Activated naive CD8-positive, alpha-beta T cell treated with anti-CD3 and anti-CD28 coated beads for 36 hours (primary cell): ENCODE measurements at places on chromosomes 16 and 17.

- no peak for DNase-seq
These were observed 46.5 kb downstream of the MAPT start for GRCh38 chr17:45940826-45941225.

DNA sequence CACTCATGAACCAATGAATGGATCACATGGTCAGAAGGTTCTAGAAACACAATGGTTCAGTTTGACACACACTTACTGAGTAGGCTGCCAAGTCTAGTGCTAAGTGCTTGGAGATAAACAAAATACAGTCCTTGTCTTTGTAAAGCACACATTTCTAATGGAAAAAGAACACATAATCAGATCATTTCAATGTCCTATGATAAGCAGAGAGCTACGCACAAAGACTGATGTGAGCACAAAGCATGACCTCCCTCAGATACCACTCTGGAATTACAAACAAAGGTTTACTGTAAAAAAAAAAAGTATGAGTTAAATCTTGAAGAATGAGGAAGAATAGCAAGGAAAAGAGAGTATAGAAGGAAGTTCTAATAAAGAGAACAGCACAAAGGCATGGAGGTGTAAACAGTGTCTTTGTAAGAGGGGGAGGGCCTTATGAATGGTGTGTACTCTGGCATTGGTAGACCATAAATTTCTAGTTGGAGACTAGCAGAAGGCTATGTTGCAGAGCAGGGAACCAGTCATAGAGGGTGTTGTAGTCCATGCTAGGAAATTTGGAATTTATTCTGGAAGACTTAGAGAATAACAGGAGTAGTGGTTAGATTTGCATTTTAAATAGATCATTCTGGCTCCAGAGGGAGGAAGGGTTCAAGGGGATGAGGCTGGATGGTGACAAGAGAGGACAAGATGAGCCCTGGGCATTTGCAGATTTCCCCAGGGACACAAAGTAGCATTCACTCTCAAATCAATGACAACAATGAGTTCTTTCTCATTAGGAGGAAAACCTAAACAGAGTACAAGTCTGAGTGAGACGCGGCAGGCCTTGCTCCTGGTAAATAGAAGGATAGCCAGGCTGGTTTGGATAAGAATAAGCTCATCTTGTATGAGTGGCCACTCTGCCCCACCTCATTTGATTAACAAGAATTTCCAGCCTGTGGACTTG, 468.0 kb downstream of the TOX3 start:
- no peak for DNase-seq

DNA sequence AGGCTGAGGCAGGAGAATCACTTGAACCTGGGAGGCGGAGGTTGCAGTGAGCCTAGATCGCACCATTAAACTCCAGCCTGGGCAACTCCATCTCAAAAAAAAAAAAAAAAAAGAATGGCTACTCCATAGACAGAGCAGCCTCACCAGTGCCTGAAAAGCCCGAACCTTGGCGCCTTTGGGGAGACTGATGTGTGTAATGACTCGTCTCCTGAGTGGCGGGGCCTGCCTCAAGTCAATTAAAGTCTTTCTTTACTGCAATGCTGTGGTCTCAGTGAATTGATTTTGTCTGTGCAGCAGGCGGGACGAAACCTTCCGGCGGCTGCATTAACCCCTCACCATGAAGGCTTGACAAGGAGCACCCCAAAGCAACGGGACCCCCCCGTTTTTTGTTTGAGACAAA, 3.5 kb upstream of the UQCC4 start:
- no peak for DNase-seq

- no peak for DNase-seq
These were observed 1.5 kb downstream of the HEATR6 start for GRCh38 chr17:60077226-60077625.

DNA sequence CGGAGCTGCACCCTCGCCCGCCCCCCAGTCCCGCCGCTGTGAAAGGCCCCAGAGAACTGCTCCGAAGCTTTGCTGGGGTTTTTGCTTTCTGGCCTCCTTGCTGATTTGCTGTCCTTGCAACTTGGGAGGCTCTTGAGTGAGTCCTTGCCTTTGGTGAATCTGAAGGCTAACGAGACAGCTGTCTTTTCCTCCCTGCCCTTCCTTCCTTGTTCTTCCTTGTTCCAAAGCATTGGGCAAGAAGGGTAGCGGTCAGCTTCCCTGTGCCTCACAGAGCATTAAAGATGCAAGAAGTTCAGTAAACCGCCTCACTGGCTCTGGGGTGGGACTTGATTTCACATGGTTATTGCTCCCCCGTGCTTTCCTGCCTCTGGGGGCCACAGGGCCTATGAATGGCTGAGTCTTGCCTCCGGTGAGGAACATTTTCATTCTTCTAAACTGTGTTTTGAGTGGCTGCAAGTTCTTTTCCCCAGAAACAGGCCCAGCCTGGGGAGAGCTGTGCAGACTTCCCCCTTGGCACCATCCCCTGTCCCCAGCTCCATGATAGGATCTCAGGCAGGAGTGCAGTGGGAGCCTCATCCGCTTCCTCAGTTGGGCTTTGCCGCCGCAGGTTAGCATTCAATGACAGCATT, 1.4 kb downstream of the YPEL2 start:
- peak; percentile 44 for DNase-seq

DNA sequence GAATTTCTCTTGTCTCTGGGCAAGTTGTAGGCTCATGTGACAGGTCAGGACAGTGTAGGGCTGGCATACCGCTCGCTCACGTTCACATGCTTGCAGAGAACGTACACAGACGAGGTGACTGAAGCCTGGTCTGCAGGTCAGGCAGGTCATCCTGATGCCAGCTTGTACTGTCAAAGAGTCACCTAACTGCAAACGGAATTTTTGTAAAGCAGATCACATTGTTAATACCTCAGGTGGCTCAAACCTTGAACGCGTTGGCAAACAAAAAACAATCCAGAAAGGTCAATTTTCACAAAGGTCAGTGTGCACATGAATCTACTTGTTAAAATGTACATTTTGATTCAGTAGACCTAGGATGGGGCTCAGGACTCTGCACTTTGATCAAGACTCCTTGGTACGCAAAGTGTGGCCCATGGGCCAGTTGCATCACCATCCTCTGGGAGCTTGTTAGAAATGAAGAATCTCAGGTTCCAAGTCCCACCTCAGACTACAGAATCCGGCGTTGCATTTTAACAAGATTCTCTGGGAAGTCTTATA, 28.6 kb downstream of the ANKRD40 start:
- DNase-seq: no peak

DNA sequence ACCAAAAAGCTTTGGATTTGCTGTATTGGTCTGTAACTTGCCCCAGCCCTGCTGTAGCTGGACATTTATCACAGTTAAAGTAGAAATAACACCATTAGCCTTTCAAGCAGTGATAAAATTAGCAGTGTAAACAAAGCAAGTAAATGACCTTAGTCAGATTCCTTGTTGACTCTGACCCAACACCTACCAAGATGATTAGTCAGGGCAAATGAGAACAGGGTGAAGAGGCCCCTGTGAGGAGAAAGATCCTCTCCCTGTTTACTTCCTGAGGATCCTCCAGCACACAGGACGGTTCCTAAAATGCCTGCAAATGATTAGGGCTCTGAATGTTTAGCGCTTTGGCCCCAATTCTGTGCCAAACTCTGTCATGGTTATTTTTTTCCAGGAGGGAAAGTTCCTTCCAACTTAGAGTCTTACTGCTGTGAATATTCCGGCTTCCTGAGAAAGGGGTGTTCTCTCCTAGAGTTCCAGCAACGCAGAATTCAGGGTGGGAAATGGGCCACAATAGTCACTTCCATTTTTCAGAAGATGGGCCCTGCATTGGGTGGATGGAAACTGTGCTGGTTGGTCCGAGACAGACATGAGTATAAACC, 259.0 kb upstream of the MYOCD start:
- DNase-seq: no peak

DNA sequence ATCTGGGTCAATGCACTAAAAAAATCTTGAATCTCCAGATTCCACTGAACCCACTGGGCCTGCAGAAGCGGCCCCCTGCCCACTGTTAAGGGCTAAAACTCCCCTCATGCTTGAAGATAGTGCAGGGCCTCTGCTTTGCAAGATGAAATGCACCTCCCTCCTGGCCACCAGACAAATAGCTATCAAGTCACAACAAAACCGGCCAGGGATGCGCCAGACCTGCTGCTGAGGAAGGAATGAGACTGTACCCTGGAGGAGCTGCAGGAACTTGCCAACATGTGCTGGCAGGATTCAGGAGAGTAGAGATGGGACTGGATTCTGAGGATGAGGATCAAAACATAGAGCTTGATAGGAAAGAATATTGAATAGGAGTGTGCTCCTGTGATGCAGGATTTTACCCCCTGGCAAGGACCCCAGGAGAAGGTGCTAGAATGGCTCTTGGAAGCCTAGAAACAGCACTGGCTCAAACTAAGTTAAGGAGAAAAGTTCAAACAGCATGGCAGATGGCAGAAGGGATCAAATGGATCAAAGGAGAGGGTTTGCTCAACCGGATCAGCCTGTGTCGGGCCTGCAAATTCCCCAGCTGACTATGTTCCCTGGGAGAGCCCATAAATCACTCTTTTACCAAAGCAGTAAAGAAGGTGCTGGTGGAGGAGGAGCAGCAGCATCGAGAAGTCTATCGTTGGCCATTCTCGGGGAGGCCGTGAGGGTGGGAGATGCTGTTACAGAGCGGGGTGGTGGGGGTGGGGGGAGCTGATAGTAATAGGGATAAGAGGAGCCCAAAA, 27.2 kb upstream of the XYLT2 start:
- DNase-seq: no peak

GRCh38 chr17:77392376-77393273, 251.9 kb downstream of the SEC14L1 start:
- no peak for DNase-seq

GRCh38 chr16:65418435-65418834, 296.6 kb upstream of the CDH11 start:
- no peak for DNase-seq

DNA sequence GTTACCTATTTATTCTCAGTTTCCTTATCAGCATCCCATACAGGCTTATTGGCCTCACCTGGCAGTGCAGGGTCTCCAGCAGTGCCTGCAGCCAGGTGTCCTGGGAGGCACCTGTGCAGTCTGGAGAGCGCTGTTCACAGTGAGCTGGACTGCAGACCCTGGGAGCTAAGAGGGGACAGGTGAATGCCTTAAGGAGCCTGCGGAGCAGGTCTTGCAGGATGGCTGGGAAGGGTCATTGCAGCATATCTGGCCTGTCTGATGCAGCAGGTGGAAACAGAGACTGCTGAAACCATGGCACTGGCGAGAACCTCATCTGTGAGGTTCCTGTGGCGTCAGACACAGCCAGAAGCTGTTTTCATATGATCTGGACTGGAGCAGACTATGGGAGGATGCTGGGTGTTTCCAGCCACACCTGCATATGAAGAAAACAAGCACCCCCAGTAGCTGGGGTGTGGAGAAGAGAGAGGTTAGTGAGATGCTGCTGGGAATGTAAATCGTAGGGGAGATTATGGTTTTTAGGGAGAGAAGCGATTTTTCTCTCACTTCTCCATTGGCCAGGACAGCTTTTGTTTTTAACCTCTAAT, 77.0 kb downstream of the NTN1 start:
- no peak for DNase-seq

DNA sequence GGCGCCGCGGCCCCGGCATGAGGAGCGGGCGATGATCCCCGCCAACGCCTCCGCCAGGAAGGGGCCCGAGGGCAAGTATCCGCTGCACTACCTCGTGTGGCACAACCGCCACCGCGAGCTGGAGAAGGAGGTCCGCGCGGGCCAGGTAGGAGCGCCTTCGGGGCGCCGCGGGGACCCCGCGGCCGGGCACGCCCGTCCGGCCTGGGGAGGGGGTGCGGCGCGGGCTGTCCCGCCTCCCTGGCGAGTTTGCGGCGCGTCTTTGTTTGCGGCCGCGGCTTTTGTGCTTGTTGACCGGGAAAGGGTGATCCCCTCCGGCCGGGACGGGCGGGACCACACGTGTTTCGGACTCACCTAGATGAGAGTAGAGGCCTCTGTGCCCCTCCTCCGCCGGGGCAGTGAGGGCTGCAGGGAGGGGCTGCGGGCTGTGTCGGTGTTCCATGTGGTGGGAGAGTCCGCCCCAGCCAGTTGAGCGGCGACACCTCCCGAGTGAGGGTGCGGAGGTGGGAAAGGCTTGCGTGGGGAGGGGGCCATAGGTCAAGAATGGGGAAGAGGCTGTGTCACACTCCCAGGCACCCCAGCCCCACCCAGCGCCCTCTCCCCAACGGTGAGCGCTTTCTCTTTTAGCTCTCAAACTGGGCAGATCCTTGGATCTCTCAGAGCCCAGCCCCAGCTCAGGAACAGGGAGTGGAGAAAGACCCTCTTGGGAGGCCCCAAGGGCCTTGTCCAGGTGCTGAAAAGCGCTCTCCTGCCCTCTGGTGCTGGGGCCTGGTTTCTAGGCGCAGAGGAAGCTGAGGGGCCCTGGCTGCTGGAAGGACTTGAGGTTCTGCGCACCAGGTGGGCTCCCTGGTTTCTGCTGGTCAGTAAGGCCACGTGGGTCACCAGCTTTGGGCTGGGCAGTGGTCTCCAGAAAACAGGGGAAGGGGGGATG, 923 bp downstream of the ANKRD13B start:
- DNase-seq: peak; percentile 43

- DNase-seq: no peak
These were observed 19.0 kb downstream of the MED24 start for GRCh38 chr17:40035162-40035559.

DNA sequence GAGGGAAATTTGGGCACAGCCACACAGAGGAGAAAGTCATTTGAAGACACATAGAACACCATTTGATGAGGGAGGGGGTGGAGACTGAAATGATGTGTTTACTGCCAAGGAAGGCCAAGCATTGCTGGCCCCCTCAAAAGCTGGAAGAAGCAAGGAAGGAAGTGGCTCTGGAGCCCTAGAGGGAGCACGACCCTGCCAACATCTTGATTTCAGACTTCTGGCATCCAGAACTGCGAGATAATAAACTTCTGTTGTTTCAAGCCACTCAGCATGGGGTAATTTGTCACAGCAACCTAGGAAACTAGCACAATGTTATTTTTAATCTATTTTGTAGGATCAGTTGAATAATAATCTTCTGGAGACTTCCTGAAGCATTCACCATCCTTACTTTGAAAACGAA, 314.8 kb upstream of the GOT2 start:
- no peak for DNase-seq

GRCh38 chr16:85963753-85964285, 64.9 kb downstream of the IRF8 start:
- DNase-seq: no peak

DNA sequence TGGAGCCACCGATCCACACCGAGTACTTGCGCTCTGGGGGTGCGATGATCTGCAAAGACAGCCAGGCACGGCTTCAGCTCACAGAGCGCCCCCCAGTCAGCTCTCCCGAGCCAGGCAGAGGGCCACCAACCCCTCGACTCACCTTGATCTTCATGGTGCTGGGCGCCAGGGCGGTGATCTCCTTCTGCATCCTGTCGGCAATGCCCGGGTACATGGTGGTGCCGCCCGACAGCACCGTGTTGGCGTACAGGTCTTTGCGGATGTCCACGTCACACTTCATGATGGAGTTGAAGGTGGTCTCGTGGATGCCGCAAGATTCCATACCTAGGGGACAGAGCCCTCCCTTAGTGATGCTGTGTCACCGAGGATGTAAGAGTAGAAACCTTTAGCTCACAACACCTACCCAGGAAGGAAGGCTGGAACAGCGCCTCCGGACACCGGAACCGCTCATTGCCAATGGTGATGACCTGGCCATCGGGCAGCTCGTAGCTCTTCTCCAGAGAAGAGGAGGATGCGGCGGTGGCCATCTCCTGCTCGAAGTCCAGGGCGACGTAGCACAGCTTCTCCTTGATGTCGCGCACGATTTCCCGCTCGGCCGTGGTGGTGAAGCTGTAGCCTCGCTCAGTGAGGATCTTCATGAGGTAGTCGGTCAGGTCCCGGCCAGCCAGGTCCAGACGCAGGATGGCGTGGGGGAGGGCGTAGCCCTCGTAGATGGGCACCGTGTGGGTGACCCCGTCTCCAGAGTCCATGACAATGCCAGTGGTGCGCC, 1.6 kb downstream of the ACTG1 start:
- no peak for DNase-seq
